ENCODE measurements at places on chromosomes 11 and 22.

- peak; percentile 25 for DNase-seq
Observed at GRCh38 chr22:24996420-24996952, 44.0 kb downstream of the KIAA1671 start.

DNA sequence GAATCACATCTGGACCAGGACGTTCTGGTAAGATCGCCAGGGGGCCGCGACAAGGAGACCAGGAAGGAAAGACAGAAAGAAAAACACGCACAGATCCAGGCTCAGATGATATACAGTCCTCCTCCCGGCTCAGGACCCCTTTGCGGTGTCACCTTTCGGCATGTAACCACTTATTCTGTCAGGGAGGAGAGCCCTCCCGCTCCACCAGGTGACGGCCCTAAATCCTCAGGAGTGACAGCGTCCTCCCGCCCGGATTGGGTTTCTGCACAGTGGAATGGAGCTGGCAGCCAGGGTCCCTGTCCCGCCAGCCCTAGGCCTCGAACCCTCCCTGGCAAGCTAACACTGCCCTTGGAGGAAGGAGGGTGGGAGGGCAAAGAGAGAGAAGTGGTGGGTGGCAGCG lies 24.3 kb upstream of the KCNQ1OT1 start:
- no peak for DNase-seq

- DNase-seq, result no peak
Observed at GRCh38 chr11:65452806-65453490, 30.4 kb downstream of the NEAT1 start.

- DNase-seq, result no peak
Observed at GRCh38 chr11:107331728-107332127, 125.9 kb downstream of the CWF19L2 start.

GRCh38 chr11:68137833-68138232 lies 16.6 kb upstream of the CHKA start:
- DNase-seq, result no peak

GRCh38 chr11:108025387-108026080 lies 16.8 kb downstream of the CUL5 start:
- DNase-seq, result no peak

- no peak for DNase-seq
Observed at GRCh38 chr22:50184004-50184901, 1.5 kb upstream of the TRABD start.

DNA sequence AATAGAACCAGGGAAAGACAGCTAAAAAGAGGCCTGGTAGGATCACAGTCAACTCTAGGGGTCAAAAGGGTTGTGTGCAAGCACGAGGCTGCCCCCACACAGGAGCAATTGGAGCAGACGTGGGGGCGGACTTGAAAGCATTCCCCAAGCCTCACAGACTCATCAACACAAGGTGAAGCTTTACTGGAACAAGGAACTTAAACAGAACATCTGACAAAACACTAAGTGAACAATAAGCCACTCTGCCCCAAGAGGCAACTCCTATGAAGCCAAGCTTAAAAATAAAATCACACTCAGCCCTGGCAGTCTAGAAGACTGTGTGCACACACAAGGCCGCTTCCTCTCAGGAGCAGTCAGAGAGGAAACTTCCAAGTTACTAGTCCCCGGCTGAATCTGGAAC lies 32.2 kb upstream of the TEAD1 start:
- DNase-seq, result no peak

GRCh38 chr22:29184849-29185490 lies 20.7 kb upstream of the EMID1 start:
- DNase-seq, result no peak
